ENCODE measurements at places on chromosomes 11 and 22. TPM values are rescaled to one million over a fixed set of nuclear protein-coding genes. Genes with fewer than 3 reads are reported as not detected.

The KRTAP5-8 gene
- polyA plus RNA-seq: not detected

The MARK2 gene
- polyA plus RNA-seq: 8.2 TPM

The ACR gene
- polyA plus RNA-seq: not detected

The POTEH gene
- polyA plus RNA-seq: not detected

The ACTN3 gene
- polyA plus RNA-seq: not detected

The KDM4E gene
- polyA plus RNA-seq: not detected

The KCNJ4 gene
- not detected for polyA plus RNA-seq

The OR6Q1 gene
- not detected for polyA plus RNA-seq

The AP2A2 gene
- polyA plus RNA-seq: 14.0 TPM

The FBLN1 gene
- polyA plus RNA-seq: 283 TPM

Data from aorta (tissue), 5 donors.